ENCODE measurements at places on chromosomes 1 and 21.
A peak's percentile ranks its signal among the peaks of the same experiment; 100 is the strongest.

DNA sequence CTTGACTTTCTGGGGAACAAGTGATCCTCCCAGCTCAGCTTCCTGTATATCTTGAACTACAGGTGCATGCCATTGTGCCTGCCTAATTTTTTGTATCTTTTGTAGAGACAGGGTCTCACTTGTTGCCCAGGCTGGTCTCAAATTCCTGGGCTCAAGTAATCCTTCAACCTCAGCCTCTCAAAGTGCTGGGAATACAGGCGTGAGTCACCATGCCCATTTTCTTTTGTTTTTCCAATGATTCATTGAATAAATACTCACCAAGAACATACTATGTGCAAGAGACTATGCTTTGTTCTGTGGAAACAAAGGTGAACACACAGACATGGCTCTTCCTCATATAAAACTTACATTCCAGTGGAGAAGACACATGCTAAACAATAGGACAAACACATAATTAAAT lies 407.8 kb upstream of the DAB1 start:
- DNase-seq: no peak

DNA sequence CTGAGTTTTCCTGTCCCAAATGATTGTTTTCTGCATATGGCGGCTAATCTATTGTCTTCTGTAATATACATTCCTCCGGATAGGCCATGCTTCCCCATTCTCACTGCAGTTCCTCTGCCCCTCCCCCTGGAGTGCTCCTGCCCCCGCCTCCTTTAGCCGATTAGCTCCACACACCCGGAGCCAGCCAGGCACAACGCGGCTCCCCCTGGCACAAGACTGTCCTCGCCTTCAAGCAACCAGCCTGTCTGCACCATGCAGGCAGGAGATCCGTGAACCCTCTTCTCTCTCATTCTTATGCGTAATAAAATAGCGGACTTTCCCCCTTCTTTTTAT lies 18.0 kb downstream of the SERTAD4 start:
- DNase-seq: peak; percentile 34

GRCh38 chr1:15174615-15174983 lies 21.1 kb downstream of the TMEM51 start:
- DNase-seq: no peak

GRCh38 chr1:47184090-47184821 lies 5.6 kb downstream of the PDZK1IP1 start:
- no peak for DNase-seq

DNA sequence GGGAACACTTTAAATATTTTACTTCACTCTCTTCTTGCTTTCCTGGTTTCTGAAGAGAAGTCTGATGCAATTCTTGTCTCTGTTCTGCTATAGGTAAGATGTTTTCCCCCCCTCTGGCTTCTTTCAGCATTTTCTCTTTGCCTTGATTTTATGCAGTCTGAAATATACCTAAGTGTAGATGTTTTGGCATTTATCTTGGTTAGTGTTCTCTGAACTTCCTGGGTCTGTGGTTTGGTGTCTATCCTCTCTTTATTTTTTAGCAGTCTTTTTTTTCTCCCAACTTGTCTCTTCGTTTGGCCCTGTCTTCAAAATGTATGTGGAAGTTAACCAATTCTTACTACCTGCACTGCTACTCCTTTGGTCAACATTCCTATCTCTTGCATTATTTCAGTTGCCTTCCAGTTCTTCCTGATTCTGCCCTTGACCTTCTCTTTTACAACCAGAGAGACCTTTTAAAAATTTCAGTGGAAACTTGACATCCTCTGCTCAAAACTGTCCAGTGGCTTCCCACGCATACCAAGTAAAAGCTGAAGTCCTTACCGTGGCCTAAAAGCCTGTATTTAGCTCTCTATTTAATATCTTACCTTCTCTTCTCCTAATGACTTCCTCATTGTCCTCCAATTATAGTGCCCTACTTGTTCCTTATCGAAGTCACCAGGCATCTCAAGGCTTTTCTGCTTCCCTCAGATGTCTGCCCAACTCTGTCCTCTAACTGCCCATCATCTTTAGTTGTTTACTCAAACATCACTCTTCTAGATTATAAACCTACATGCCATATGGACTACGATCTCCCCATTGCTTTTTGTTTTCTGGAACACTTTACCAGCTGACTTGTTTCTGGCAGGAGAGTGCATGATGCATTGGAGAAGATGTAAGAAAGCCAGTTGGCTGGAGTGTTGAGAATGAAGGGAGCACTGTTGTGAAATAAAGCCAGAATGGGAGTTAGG lies 40.9 kb downstream of the RAP1A start:
- DNase-seq: peak; percentile 49
